ENCODE measurements at places on chromosomes 2 and 18.

DNA sequence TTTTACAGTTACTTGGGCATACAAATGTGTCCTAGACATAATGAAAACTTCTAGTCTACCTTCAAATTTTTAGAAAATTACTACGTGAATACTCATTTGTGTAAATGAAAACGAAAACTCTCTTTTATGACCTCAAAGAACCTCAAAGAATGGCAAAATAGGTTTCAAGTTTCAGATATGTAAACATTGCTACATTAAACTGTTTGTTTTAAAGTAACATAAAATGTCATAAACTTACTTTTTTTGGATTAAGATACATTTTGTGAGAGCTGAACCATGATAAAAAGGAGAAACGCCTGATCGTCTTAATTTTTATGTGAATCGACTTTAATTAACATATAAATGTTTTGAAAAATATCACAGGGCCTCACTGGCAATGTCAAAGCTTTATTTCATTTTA lies 91.4 kb downstream of the PPP1R1C start:
- no peak for DNase-seq

DNA sequence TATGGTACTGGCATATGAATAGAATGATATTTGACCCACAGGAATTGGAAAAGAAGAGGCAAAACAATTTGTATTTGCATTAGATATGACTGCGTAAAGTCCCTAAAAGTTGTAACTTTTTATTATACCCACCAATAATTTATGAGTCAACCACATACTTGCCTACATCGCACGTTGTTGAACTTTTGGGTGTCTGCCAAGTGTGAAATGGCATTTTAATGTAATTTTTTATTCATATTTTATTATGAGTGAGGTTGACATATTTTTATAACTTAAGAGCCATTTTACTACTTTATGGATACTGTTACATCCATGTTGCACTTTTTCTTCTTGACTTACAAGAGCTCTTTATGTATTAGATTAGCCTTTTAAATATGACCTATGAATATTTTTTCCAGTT lies 4.6 kb downstream of the DSC2 start:
- no peak for DNase-seq

- no peak for DNase-seq
These were observed 765.4 kb downstream of the MBD2 start for GRCh38 chr18:53458944-53459580.

GRCh38 chr2:10097352-10098148 lies 17.3 kb upstream of the CYS1 start:
- no peak for DNase-seq

DNA sequence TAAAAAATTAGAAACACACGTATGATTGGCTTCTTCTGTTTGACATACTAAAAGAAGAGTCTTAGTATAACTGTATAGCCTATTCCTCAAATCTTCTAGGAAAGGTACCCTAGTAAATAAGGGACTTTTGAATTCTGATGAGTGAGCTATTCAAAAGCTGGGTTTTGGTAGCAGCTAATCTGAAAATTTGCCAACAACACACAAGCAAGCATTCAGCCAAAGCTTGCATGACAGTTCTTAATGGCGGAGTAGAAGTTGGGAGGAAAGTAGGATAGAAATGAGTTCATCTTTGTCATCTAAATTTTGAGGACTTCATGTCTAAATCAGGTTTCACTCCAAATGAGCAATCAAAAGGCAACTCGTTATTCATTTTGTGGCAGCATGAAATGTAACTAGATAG lies 813.0 kb downstream of the MBD2 start:
- no peak for DNase-seq

- DNase-seq, result no peak
These were observed 79.1 kb upstream of the BCL2L11 start for GRCh38 chr2:111041398-111042202.

- no peak for DNase-seq
These were observed 659 bp downstream of the CHMP1B start for GRCh38 chr18:11851806-11852337.

GRCh38 chr18:51350081-51350480 lies 152.6 kb upstream of the MEX3C start:
- no peak for DNase-seq

DNA sequence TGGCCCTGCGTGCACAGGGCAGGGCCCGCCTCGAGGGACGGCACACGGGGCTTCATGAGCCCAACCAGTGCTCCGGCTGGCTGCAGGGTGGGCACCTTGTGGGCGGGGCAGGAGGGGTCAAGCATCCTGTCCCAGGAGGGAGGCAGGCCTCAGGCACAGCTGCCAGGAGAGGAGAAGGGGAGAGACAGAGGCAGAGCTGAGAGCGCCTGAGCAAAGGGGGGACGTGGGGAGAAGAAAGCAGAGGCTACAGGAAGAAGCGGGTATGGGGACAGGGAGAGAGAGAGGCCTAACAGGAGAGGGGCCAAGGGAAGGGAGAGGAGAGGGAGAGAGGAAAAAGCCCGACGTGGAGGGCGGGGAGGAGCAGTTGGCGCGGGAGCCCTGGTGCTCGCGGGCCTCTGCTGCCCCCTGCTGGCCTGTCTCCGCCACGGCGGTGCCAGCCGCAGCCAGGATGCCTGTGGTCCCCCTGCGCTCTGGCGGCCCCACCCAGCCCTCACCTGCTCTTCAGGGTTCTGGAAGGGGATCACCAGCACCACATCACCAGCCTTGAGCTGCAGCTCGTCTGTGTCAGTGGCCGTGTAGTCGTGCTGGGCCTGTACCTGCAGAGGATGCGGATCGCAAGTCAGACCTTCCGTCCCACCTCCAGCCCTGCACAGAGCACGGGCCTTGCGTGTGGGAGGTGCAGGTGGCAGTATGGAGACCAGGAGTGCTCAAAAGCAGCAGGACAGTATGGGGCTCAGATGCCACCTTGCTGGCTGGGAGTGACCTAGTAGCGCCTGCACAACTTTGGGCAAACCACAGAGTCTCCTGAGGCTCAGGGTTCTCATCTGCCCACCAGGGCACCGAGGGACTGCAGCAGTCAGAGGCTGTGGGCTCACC lies 56.8 kb downstream of the BIN1 start:
- DNase-seq, result peak; percentile 36

DNA sequence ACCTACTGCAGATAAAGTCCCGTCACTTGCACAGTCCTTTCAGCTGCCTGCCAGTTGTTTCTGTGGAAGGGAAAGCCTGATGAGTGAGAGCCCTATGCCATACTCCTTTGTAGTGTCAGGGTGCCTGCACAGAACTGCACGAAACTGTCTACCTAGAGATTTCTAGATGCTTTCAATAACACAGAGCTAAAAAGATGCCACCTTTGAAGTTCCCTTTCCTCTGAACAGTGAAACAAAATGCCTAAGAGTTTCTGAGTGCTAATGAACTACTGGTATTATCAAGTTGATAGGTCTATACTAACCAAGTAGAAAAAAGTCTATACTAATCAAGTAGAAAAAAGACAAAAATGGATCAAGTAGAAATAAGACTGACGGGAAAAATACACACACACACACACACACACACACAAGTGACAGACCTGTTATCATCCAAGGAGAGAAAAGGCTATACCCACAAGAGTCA lies 79.0 kb downstream of the TLK1 start:
- DNase-seq, result no peak

DNA sequence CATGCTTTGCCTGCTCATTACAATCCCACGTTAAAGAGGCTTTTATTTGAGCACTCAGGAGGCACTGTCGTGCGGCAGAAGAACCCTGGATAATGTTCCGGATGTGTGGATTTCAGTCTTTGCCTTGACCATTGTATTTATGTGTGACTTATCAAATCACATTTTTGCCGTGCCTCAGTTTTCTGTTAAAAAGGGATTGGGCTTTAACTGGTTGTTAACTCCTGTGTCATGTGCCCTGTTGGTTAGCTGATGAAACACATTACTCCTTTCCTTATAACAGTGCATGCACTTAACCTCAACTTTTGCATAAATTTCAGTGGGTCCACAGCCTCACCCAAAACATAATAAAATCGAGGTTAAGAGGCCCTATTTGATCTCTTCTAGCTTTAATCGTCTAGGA lies 52.7 kb downstream of the NAB1 start:
- no peak for DNase-seq

DNA sequence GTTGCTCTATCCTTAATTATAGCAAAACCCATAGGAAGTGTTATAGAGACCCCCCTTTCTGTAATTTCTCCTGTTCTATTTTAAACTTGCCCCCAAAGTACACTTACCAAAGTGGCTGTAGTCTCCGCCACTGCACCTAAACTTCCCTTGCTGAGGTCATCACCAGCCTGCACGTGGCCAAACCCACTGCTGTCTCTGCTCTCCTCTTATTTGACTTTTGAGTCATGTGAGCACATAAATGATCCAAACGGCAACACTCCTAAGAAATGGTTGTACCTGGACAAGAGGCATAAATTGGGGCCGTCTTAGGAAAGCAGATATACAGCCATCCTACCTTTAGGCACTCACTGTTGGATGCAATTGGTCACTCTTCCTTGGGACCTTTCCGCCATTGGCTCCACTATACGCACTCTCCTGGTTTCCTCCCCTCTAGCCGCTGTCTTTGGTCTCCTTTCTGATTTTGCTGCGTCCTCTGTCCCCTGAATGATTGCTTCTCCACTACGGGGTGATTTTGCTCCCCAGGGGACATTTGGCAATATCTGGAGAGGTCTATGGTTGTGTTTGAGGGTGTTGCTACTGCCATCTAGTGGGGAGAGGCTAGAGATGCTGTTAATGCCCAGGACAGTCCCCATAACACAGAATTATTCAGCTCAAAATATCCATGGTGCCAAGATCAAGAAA lies 19.2 kb upstream of the IL36G start:
- no peak for DNase-seq

GRCh38 chr2:43225093-43225787 lies 1.2 kb downstream of the ZFP36L2 start:
- DNase-seq, result peak; percentile 35

DNA sequence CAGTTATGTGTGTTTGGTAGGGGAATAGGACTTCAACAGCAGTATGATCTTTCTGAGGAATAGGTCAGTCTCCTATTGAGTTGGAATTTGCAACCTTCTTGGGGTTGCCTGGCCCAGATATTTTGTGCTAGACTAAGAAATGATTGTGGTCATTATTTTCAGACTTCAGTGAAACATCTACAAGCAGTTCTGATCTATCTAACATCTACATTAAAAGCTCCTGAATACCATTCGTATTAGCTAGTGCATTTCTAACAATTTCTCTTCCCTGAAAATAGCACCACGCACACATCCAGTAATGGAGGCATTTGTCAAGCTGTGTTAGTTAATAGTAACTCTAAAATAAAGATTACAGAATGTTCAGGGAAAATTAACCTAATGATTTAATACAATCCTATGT lies 179.3 kb downstream of the FIGN start:
- no peak for DNase-seq
